ENCODE measurements at places on chromosomes 5 and 9.

GRCh38 chr5:112614986-112615385 is 122.7 kb upstream of the APC start:
- DNase-seq = no peak

DNA sequence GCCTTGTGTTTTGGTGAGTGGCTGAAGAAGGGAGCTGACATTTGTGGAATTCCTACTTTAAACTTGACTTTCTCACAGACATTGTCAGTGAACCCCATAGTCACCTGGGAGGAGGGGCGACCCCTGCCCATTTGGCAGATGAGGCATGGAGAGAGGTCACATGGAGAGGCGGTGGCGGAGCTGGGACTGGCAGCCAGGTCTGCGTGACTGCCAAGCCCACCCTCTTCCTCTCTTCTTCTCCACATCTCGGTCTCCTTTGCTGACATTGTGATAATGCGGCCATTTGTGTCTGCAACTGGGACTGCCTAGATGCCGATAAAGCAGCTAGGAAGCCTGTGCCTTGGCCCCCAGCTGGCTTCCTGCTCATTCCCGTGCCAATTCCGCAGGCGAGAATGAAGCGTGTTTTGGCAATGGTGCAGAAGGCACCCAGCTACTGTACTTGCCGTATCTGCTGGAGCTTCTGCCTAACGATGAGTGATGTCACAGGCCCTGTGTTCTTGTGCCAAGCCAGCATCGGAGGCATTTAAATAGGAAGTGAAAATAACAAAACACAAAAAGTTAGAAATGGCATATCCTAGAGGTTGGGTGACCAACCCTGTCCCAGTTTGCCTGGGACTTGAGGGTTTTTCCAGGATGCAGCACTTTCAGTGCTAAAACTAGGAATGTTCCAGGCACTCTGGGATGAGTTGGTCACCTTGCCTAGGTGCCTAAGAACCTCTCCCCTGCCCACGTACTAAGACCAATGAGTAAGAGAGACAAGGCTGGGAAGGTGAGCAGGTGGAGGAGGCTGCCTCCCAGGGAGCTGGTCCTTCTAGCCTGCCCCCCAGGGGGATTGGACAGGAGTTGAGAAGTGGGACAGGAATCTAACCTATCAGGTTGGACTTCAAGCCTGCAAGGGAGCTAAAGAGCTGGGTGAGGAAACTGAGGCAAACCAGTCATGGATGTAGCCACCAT is 23.6 kb downstream of the OLFML2A start:
- DNase-seq = peak; percentile 14

DNA sequence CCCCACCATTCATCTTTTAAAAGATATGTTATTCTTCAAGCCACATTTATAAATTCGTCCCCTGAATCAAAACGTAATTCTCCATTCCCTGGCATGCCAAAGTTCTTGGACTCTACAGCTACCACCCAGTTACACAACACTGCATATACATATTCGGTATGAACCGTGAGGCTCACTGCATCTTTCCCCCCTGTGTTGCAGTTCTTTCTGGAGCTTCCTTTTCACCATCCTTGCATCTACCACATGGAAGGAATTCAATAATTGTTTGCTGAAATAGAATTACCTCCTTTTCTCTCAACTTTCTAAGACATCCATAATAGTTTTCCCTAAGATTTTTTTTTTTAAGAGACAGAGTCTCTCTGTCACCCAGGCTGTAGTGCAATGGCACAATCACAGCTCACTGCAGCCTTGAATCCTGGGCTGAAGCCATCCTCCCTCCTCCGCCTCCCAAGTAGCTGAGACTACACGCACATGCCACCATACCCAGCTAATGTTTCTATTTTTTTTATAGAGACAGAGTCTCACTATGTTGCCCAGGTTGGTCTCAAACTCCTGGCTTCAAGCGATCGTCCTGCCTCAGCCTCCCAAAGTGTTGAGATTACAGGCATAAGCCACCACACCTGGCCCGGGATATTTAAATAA is 3.3 kb downstream of the LPAR1 start:
- no peak for DNase-seq

DNA sequence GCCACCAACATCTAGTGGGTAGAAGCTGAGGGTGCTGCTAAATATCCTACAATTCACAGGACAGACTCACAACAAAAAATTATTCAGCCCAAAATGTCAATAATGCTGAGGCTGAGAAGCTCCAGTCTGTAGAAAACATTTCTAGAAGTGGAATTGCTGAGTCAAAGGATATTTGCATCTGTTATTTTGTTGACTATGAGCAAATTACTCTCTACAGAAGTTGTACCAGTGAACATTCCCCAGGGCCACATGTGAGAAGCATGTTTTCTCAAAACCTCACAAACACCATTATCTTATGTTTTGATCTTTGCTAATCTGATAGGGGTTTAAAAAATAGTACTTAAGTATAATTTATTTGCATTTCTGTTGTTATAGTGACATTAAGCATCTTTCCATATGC is 15.4 kb downstream of the ITK start:
- no peak for DNase-seq

GRCh38 chr5:128338649-128339048 is 199.4 kb downstream of the FBN2 start:
- DNase-seq = no peak

DNA sequence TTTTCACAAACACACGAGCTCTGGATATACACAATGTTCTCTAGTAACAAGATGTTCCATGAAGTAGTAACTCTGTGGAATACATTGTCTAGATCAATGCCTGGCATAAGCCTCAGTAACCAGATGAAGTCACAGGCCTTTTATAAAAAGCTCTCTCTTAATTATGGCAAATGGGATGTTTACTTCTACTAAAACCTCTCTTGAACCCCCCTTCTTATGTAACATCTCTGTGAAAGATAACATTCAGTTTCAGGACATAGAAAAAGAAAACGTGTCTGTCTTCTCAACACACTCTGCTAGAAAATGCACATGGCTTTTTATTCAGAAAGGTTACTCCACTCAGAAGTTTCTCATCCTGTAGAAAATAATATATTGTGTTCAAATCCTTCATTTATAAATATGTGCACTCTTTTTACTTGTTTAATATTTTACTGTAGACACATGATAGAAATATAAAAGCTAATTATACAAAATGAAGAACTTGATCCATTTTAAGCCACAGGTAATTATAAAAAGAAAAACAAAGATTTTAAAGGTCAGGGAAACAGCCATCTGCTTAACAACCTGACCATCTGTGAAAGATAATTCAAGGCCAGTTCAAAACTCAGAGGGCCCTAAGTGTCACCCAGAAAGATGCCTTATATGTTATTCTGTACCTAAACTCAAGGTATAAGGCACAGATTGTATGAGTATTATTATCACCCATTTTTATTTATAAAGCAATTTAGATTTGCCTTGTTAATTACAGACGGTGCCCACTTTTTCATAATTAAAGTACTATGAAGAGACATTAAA is 812.0 kb downstream of the CDH18 start:
- DNase-seq = peak; percentile 89
